ENCODE measurements at places on chromosomes 6 and 20.

GRCh38 chr6:113147544-113147943 is 709.6 kb upstream of the MARCKS start:
- no peak for DNase-seq

DNA sequence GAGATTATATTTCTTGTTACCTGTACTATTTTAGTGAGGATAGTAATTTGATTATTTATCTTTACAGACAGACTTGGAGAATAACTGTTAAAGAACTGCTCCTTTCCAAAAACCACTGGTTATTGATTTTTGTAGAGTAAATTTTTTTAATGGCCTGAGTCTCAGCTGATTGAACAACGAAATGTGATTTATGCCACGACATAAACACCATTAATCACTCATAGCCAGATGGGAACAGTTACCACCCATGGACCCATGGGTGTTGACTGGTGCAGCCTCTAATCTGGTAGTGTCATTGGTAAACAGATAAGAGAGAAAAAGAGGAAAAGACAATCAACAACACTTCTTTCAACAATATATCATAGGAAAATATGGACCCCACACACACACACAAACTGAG is 101.4 kb upstream of the BEND6 start:
- no peak for DNase-seq

DNA sequence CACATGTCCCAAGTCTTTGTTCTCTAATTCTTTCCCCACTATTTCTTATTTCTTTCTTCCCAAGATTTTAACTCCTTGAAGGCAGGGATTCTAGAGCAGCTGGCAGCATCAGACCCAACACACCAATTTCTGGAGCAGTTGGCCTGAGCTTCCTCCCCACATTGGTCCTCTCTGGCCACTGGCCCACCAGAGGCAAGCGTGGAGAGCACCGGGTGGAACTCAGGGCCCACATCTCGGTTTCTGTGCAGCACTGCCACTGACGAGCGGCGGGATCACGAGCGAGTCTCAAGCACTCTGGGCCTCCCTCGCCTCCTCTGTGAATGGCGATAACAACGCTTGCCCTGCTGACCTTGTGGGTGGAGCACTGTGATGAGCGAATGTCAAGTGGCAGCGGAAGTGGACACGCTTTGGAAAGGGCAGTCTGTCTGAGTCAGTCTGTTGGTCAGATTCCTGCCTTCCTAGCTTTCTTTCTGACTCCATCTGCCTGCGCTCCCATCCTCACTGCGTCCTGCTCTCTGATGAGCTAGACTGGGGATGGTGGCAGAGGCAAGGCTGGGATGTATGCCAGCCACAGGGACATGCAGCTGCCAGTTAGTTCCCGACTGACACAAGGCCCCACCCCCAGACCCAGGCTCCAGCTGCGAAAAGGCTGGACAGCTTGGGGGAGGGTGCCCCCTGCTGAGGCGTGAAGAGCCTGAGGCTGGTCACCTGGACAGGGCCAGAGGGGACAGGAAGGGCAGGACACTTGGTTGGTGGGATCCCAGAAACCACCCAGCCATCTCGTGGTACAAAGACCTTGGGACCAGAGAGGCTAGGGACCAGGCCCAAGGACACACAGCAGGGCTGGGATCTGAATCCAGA is 4.5 kb upstream of the SPDEF start:
- peak; percentile 65 for DNase-seq

GRCh38 chr6:42387336-42387735 is 64.4 kb downstream of the TRERF1 start:
- no peak for DNase-seq

DNA sequence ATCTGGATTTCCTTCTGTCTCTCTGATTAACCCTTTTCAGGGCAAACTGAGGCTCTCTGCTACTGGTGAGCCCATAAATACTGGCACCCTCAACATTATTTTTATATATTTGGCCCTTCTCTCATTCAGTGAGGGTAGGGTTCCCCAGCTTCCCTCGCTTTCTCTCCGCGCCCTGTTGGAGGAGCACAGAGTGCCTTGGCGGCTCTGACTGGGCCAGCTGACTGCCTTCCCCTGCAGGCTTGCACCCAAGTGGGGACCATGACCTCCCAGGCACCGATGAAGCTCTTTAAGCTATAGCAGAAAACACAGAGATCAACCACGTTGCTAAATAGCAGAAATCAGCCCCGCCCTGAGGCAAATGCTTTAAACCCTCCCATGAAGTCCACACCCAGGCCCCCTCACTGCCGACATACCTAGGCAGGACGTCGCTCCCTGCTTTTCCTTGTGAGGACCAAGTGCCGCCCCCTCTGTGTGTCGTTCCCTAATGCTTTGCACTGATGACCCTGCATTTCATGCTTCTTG is 105.0 kb downstream of the HUS1B start:
- DNase-seq = no peak

GRCh38 chr20:47468290-47469050 is 33.2 kb upstream of the NCOA3 start:
- DNase-seq = no peak

DNA sequence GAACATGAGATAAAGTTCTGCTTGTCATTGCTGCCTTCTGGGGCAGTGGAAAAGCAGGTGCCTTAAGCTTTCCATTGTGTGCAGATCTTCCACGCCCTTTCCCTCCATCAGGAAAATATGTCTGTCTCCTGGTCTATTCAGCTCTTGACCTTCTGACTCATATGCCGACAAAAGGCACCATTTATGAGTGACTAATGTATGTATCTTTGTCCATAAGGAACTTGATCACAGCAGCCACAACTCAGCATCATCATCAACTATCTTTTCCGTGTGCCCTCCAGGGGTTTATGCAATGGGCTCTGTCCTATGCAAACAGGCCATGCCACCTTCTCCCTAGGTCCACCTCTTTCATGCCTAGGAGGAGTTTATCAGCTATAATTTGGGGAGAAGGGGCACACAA is 102.7 kb upstream of the QKI start:
- no peak for DNase-seq

DNA sequence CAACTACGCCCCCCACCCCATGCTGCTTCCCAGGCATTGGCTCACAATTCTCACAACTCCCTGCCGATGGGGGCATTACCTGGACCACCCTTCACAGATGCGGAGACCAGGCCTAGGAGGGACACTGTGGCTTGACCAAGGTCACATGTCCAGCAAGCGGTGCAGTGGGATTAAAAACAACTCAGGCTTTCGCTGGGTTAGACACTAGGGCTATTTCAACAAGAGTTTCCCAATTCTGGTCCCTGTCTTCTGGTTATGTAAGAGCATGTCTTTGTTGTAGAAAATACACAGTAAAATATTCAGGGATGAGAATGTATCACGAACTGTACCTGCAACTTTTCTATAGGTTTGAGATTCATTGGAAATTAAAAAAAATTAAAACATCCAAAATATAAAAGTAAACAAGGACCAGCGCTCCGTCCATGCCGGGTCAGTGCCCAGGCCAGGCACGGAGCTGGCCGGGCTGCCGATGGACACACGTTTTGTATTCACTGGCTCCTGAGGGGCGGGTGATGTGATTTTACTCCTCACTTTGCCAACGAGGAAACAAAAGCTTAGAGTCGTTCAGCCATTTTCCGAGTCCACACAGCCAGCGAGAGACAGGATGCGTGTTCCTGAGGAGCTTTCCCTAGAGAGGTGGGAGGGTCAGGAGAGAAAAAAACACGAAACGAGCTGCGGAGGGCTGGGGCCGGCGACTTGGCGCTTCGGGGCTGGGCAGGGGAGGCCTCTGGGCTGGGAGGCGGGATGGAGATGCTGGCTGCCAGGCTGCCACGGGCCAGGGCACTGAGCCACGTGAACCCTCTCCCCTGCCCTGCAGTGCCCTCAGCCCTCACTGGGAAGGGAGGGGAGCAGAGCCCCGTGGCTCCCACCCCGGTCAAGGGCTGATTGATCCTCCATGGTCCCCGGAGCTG is 17.1 kb upstream of the VSTM2L start:
- DNase-seq = no peak

DNA sequence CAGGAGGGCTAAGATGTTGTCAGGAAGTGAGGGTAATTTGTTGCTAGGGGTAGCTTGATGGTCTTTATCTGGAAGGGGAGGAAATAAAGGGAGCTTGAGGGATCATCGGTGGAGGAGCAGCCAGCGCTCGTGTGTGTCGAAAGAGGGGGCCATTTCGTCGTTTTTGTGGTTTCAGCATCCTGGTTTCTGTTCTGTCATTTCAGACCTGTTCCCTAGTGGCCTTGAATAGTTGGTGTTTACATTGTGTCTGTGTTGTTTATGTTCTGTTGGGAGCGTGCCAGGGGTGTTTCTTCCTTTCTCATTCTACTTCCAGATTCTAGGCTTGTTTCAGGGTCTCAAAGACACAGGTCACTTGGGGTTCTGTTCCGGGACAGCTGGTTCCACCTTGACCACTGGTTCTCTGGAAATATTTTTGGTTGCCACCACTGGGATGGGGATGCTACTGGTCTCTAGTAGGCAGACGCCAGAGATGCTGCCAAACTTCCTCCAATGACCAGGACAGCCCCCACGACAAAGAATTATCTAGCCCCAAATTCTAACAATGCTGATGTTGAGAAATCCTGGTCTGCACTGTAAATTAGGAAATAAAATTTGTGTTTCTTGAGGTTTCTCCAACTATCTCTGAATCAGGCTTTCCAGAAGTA is 113.9 kb upstream of the NAA20 start:
- peak; percentile 65 for DNase-seq

- no peak for DNase-seq
Observed at GRCh38 chr6:20919677-20920385, 385.6 kb downstream of the CDKAL1 start.

GRCh38 chr6:11172501-11173327 is 59.8 kb downstream of the NEDD9 start:
- DNase-seq = peak; percentile 65

DNA sequence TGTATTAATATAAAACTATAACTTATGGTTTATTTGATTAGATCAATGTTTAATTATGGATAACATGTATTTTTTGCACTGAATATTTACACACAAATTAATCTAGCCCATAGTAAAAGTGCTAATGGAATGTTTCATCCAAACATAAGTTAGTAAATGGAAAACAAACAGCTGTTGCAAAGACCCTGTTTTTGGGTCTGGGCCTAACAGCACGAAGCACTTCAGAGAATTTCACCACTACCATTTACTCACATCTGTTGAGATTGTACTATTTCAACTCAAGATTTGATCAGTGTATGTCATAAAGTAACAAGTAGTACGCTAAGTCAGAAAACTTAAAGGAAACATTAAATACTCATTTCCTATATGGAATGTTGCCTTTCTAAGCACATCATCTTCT is 359.6 kb downstream of the LAMA2 start:
- no peak for DNase-seq

- DNase-seq = no peak
Observed at GRCh38 chr6:53264915-53265607, 83.7 kb downstream of the ELOVL5 start.

Measured in right cardiac atrium (tissue), 5 donors.